Stimulated activated CD8-positive, alpha-beta memory T cell treated with anti-CD3 and anti-CD28 coated beads, Interleukin-15, amount 100 ng/mL, for 4 hours (primary cell): ENCODE measurements at places on chromosomes 3 and 15.

- DNase-seq = peak; percentile 84
Measured at GRCh38 chr3:52238761-52239701, at the start of gene TWF2. TWF2 (minus strand) TSS chr3:52239158; CDS start chr3:52239016, 142 bp downstream.

DNA sequence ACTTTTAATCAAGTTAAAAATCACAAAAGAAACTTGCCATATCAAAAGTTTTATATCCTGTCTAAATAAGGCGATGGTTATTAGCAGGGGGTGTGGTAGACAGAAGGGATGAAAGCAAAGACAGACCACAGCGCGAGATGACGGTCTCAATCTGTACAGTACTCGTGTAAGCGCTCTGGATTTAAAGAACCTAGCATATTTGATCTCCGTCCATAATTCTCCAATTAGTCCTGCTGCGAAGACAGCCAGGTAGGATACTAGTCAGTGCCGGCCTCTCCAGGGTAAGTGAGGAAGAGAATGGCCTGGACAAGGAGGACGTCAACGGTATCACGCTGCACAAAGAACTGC is 701 bp downstream of the SGO1 start:
- no peak for DNase-seq

DNA sequence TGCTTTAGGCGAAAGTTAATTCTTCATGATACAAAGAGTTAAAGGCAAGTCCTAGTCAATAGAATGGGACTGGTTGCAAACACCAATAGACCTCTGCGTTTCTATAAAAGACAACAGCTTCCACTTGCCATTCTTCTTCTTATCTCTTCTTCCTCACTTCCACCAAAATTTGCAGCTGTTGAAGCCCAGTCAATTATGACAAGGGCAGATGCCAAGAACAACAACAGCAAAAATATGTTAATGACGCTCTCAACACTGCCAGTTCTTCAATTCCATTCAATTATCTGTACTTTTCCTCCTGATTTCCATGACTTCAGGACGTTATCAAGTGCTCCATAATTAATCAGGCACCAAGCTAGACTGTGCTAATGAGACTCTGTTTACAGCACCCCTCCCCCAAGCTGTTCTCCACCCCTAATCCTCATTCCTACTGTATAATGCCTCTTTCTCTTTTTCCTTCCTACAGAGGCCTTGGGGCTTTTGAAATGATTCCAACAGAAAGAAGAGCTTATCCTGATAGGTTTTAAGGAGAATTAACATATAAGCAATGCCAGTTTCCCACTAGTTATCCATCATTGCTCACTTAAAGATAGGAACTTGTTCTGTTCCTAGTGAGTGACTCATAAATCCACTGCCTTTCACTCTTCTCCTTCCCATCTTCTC is 1160.5 kb downstream of the IGSF11 start:
- no peak for DNase-seq

DNA sequence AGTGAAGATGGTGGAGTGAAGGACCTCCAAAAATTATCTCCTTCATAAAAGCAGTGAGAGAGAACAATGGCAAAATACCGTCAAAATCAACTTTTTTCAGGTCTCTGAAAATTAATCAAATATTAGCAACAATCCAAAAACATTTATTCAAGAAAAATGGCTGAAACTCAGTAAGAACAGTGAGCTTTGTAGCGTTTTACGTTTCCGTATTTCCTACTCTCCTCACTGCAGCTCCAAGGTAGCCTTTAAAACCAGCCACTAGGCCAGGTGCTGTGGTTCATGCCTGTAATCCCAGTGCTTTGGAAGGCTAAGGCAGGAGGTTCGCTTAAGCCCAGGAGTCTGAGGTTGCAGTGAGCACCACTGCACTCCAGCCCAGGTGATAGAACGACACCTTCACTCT is 38.5 kb downstream of the ATP10A start:
- no peak for DNase-seq

DNA sequence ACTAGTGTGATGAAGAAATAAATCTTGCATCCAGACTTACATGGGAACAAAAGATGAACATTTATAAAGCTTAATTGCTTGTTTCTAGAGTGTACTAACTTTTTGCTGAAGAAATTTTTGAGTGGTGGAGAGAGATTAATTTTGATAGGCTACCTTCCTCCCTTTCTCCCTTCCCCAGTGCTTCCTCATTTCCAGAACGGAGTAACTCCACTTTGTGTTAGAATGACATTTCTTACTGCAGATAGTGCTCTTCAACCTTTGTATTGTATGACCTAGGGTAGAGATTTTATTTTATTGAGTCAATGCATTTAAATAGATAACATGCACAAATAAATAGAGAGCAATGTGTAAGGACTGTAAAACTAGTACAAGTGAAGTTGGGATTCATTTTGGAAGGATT is 1.9 kb downstream of the ATP1B3 start:
- DNase-seq = no peak

DNA sequence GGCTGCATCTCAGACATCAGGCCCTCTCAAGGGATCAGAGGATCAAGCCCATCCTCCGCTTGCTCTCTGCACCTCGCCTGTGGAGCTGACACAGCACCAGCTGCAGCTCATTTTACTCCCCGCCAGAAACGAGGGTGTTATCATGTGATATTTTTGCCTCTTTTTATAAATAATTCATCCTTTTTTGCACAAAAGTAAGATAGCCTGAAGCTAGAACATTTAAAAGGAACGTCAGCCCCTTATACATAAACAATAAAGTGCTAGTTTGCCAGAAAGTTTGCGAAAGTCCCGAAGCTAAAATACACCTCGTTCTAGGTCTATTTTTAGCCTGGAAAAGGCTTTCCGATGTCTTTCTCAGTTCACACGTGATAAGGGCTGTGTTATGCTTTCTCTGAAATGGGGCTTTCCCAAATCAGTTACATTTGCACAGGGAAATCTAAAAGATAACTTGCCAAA is 9.6 kb upstream of the FAM174B start:
- no peak for DNase-seq

DNA sequence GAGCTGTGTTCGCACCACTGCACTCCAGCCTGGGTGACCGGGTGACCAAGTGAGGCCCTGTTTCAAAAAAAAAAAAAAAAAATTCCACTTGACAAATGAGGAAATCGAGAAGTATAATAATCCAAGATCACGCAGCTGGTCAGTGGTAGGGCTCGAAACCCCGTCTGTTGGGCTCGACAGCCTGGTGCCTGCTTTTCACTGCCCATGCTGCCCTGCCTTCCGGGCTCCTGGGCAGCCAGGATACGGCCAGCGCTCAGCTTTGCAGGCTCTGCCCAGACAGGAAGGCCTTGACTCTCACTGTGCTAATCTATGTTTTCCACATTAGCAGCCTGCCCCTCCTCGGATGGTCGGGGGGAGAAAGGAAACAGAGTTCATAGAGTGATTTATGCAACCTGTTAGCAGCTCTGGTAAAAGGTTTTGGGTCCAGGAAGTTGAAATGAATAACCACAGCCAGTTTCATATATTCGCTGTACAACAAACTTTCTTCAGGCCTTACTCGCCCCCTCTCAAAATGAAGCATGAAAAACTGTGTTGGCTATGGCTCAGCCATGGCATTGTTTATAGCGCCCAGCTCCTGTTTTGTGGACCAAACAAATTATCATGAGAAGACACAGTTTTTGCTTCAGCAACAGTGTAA is 108.8 kb downstream of the XXYLT1 start:
- no peak for DNase-seq

DNA sequence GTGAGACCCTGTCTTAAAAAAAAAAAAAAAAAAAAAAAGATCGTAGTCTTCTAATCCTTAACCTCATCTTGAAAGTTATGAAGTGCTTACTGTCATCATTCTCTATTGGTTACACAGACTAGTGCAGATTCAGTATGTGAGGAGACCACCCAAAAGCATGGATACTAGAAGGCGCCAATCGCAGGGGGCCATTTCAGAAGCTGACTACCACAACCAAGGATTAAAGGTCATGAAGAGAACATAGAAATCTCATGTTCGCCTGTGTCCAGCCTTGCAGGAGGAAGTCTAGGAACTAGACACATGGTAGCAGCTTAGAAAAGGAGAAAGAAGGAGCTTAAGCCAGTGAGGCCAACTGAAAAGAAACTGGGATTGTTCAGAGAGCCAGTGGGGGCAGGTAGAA is 207.8 kb downstream of the THSD4 start:
- DNase-seq = no peak

- DNase-seq = no peak
Measured at GRCh38 chr3:125214738-125215137, 2.2 kb upstream of the SLC12A8 start.

GRCh38 chr15:89368566-89369223 is 34.1 kb upstream of the POLG start:
- DNase-seq = no peak

- DNase-seq = no peak
Measured at GRCh38 chr3:129415830-129416229, 12.6 kb downstream of the EFCAB12 start.

DNA sequence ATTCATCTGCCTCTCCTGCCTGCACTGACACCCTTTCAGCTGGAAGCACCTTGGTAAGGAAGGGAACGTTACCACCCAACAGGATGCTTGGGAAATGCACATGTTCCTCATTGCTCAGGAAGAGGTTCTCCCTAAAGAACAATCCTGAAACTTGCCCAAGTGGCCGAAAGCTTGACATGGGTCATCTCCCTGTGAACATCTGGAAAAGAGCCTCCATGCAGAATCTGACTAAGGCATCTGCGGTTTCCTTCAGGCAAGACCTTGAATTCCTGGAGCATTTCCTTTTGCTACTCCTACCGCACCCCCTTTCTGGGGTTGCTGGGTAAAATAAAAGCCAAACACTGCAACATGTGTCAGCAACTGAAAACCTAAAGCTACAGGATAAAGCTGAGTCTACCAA is 68.7 kb upstream of the SNRK start:
- DNase-seq = no peak

GRCh38 chr3:150203273-150203672 is 204.8 kb upstream of the TSC22D2 start:
- DNase-seq = no peak

- no peak for DNase-seq
Measured at GRCh38 chr3:84755860-84756259, 202.9 kb upstream of the CADM2 start.

DNA sequence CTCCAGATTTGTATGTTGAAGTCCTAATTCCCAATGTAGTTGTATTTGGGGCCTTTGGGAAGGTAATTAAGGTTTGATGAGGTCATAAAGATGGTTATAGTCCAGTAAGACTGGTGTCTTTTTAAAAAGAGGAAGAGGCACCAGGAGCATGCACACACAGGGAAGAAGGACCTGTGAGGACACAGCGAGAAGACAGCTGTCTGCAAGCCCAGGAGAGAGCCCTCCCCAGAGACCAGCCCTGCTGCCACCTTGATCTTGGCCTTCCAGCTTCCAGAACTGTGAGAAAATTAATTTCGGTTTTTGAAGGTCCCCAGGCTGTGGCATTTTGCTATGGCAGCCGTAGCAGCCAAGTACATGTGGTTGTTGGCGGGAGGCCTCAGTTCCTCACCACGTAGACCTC is 32.8 kb upstream of the TSEN2 start:
- DNase-seq = no peak

DNA sequence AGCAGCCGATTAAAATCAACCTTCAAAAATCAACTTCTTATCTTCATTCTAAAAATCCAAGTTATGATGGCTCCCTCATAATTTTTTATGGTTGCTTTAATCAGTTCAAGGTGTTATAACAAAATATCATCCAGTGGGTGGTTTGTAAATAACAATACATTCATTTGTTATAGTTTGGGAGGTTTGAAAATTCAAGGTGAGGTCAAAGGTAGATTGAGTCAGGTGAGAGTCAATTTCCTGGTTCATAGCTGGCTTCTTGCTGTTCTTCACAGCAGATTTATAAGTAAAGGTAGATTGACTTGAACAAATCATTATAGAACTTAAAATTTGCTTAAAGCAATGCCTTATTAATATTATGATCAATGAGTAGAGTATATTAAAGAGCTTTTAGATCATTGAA is 192.8 kb downstream of the CADM2 start:
- DNase-seq = no peak
